ENCODE measurements at places on chromosomes 7 and 10.

GRCh38 chr10:77357611-77358310, 279.8 kb downstream of the KCNMA1 start:
- no peak for DNase-seq

GRCh38 chr7:4143006-4143405, 539.1 kb upstream of the FOXK1 start:
- no peak for DNase-seq

DNA sequence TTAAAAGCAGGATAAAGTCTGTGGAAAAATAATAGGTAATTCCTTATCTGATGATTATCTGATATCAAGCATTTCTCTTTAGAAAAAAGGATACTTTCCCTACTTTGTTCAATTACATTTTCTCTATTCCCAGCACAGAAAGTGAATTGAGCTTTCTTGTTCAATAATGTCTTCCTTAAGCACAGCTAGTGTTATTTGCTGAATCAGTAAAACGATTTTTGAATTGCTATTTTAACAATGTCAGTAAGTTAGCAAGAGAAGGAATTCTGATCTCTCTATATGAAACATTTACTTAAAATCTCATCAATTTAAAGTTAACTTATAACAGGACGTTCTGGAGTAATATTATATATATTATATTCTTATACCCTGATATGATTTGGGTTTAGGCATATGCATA, 337.2 kb upstream of the ANKRD30A start:
- DNase-seq: no peak

GRCh38 chr10:108757946-108758345, 1165.4 kb downstream of the XPNPEP1 start:
- DNase-seq: no peak

DNA sequence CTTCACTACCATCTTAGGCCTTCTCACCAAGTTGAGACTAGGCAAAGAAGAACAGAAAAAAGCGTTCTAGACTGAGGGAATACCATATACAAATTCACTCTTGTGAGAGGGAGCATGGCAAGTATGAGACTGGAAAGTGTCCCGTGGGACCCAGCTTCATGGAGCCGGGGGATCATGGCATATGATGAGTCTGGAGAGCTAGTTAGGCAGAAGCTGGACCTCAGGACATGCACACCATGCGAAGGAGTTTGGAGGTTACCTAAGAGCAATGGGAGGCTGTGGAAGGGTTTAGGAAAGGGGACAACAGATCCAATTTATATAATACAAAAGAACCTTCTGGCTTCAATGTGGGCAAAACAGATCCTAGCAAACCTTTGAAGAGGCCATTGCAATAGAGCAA, 34.1 kb downstream of the STK17A start:
- DNase-seq: no peak

GRCh38 chr10:114655671-114656070, 2.4 kb downstream of the ABLIM1 start:
- no peak for DNase-seq

- DNase-seq: no peak
Observed at GRCh38 chr10:4943821-4944220, 19.4 kb upstream of the AKR1C1 start.

DNA sequence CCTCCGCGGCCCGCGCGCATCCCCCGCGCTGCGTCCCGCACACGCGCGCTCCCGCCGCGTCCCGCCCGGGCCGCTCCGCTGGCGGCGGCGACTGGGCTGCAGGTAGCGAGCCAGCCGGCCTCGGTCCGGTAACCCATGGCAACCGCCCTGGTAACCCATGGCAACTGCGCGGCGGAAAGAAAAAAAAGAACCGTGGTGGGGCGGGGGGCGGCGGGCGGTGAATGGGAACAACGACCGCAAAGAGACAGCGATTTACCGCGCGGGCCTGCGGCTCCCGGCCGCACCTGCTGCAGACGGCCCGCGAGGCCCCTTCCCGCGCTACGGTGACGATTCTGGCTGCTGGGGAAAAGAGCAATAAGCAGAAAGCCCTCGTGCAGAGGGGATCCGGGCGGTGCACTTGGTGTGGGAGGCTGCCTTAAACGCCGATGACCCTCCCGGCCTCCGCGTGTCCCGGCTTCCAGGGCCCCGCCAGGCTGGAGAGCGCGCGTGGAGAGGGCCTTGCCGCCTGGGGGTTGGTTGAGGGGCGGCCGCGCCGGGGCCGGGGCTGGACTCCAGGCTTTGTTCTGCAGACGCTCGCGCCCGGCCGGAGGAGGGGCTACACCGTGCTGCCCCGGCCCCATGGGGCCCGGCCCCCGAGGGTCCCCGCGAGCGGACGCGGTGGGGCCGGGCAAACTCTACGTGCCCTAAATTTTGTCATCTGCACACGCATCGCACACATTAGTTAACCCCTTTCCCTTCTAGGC, 84.7 kb downstream of the SNX10 start:
- no peak for DNase-seq

DNA sequence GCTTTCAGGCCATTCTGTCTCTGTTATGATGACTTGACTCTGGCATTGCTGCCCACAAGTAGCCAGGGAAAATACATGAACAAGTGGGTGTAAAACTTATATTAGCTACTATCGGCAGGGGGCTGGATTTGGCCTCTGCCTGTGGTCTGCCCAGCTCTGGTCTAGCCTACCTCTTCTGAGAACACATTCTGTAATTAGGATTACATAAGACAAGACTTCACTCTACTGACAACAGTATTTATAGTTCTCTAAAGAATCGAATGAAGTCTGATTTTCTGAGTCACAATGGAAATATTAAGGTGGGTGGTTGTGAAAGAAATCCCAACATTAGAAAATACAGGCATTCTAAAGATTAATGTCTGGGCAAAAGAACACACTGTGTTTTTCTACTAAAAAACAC, 55.5 kb downstream of the DLD start:
- DNase-seq: no peak

DNA sequence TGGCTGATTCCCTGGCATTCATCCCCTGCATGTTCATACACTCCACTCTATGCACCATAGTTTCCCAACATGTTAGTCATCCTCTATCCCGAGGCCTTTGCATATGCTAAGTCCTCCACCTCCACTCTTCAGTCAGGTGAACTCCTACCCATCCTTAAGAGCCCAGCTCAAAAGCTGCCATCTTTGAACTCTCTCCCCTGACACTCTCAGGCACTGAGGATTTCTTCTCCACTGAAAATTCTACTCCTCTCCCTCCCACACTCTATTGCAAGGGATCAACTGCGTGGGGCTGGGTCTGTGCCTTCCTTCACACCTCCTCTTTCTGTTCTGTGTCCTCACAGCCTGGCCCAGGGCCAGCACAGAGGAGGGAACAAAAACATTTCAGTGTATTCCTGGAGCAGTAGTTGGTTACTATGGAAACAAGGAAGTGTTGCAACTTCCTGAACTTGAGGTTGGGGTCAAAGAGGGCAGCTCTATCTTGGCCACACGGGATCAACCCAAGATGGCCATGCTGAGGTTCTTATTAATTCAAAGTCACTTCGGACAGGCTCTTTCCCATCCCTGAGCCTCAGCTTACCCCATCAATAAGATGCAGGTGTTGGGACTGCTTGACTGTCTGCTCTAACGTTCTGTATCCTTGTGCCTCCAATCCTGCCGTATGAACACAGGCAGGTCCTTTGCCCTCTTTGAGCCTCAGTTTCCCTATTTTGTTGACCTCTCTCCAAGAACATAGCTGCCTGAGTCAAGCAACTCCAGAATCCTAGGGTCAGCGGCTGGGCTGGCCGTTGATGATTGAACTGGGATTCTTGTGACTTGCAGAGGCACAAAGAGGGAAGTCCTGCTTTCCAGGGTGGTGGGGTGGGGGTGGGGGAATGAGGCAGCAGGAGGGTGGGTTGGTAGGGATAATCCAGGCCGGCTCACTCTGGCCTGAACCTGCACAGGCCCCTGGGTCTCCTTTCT, 15.5 kb downstream of the ZMIZ1 start:
- DNase-seq: no peak

- no peak for DNase-seq
Observed at GRCh38 chr10:96646751-96647166, 59.9 kb upstream of the TM9SF3 start.

DNA sequence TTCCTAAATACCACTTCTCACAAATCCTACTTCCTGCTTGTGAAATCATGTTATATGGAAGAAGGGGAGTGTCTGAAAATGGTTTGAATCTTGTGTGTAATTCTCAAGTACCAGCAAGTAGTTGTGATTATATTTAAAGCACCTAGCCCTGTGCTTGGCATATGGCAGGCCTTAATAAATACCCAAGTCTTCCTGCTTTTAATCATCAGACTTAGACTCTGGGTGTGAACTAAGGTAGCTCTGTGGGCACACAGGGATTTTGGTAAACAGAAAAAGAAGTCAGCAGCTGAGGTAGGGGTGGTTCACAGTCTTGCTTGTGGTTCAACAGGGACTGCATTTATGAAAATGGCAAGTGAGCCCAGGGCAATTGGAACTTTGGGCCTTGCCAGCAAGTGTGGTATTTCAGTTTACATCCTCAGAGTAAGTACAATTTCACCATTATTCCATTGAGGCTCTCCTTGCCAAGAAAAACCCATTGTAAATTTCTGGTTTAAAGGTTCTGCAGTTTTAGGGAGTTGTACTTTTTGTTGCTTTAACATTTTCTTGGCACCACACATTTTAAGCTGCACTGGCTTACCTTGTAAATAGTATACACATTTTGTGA, 215.5 kb downstream of the AUTS2 start:
- no peak for DNase-seq

DNA sequence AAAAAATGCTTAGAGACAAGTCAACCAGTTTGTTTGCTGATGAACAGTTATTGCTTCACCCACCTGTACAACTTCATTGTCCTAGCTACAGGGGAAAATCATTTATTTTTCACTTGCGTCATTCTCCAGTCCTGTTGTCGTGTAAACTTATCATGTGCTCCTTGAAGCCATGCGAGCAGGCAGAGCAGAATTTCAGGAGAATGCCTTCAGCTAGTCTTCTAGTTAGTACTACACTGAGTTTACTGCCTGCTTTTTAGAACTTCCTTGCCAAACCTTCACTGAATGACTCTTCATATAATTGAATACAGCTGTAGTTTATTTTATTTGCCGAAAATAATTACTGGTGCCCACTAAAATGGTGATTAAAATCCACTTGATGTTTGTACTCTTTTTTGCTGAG, 15.6 kb downstream of the RPA3 start:
- no peak for DNase-seq

GRCh38 chr10:8187171-8187666, 132.7 kb downstream of the GATA3 start:
- DNase-seq: no peak

DNA sequence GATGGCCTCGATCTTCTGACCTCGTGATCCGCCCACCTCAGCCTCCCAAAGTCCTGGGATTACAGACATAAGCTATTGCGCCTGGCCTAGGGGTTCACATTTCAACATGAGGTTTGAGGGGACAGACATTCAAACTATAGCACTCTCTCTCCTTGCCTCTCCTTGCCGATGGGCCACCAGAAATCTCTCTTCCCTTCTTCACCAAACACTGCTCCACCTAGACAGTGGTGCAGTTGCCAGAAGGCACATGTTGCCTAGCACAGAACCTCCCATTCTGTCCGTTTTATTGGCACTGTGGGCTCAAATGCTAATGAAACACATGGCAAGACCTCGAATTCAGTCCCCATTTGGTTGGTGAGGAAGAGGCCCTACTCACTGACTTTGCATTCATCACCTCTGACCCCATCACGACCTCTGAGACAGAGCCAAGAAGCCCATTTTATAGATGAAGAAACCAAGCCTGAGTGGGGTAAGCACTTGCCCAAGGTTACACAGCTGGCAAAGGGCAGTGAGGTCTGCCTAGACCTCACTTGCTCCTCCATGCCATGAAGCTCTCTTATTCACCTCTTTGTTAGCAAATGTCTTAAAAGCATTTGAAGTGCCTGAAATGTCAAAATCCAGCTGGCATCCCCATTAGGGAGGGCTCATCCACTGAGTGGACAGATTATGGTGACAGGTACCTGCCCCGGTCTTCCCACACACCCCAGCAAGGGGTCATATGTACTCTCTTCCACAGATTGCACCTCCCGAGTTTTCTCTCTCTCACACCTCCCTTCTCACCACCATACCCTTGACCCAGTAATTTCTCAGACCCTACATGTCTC, 34.0 kb downstream of the GPRIN2 start:
- no peak for DNase-seq

DNA sequence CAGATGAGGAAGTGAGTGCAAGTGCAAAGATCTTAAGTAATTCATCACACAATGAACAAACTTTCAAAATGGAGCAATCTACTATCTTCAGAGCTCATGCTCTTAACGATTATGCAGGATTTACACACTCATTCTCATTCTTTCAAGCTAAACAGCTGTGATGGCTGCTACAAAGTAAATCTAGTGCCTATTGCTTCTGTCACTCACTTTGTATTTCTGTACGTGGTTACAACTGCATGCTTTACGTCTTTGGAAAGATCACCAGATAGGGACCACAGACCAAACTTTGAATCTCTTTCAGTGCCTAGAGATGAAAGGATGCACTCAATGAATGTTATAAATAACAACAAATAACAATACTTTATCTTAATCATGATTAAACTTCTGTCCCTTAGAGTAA, 194.6 kb downstream of the MAGI2 start:
- no peak for DNase-seq

GRCh38 chr7:140653319-140654108, 12.9 kb upstream of the DENND2A start:
- peak; percentile 8 for DNase-seq

DNA sequence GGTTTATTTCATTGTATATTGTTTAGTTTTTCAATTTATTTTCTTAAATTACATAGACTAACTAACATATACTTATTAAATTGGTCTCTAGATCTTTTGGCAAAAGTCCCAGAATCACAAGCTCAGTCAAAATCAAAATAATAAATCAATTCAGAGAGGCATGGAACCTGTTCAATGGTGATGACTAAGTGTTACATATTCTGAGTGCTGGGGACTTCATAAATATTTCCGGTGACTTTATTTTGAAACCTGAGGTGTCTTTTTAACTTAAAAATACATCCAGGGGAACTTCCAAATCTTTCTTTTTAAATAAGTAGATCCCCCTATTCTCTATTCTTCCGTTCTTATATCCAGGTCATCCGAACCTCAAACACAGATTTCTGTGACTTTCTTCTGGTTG, 89.6 kb upstream of the ZNF804B start:
- no peak for DNase-seq

GRCh38 chr10:7544203-7544602, 122.6 kb downstream of the ITIH5 start:
- no peak for DNase-seq

DNA sequence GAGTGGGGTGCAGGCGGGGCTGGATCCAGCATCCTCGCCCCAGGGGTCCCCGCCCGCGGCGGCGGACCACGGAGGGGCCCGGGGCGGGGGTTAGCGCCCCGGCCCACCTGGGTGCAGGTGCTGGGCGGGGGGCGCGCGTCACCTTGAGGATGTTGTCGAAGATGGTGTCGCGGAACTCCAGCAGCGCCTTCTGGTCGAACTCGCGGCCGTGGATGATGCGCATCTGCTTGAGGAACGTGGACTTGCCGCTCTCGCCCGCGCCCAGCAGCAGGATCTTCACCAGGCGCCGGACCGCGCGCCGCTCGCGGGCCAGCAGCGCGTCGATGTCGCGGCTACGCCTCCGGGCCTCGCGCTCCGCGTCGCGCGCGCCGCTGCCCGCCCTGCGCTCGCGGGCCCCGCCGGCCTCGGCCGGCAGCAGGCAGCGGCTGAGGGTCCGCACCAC, 376 bp downstream of the GNA12 start:
- DNase-seq: no peak

- no peak for DNase-seq
Observed at GRCh38 chr7:12839508-12840153, 152.2 kb downstream of the ARL4A start.

Measured in cerebellar nuclear complex (tissue), 1 donor.